CD4-positive, alpha-beta T cell (primary cell): ENCODE measurements at places on chromosomes 2 and 18. TPM values are rescaled to one million over a fixed set of nuclear protein-coding genes. Genes with fewer than 3 reads are reported as not detected.

DNA sequence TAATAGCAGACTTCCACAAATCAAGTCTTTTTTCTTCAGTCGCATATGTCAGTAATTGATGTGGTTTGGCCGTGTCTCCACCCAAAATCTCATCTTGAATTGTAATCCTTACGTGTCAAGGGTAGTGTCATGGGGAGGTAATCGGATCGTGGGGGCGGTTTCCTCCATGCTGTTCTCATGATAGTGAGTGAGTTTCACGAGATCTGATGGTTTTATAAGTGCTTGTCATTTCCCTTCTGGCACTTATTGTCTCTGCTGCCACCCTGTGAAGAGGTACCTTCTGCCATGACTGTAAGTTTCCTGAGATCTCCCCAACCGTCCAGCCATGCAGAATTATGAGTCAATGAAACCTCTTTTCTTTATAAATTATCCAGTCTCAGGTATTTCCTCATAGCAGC, 478.8 kb downstream of the PTPRM start:
- DNase-seq, result no peak

Gene POTEC
- total RNA-seq, result not detected

Gene KCNG2
- total RNA-seq, result not detected

DNA sequence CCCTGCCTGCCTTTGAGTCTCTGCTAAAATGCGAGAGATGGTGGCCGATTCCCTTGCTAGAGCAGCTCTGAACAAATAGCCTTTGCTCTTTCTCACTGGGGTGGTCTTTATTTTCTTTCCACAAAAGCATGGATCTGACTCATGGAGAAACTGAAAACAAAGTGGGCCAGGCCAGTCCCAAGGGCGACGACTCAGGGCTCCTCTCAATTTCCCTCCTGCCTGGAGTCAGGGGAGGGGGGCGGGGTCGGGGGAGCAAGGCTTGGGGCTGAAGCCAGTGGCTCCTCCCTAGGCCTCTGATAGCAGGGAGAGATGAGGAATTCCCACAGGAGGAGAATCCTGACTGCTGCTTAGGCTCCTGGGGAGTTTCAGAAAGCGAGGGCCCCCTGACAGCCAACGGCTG, 17.1 kb upstream of the IL1R2 start:
- no peak for DNase-seq

DNA sequence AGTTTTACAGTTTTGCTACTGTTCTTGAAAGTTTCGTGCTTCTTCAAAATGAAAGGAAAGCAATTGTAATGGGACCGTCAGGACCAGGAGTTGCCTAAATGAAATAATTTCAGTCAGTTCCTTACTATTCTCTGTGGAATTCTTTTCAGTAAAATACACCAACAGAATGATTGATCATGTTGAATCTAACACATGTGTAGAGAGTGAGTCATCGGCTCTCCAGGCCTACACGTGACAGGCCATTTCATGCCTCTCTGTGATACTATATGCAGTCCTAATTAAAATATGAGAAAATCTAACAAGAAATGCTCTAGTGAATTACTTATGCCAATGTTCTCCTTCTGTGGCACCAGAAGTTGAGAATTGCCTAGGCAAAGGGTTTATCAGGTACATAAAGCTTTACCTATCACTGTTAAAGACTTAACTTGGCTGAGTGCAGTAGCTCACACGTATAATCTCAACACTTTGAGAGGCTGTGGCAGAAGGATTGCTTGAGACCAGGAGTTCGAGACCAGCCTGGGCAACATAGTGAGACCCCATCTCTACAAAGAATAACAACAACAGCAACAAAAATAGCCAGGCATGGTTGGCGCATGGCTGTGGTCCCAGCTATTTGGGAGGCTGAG, 199.4 kb downstream of the LRRTM1 start:
- DNase-seq, result no peak

- DNase-seq, result no peak
Measured at GRCh38 chr2:70793450-70793849, 3.0 kb upstream of the FIGLA start.

Gene ANKAR
- 8.0 TPM for total RNA-seq

- no peak for DNase-seq
Measured at GRCh38 chr2:677959-678550, 849 bp upstream of the TMEM18 start.

- DNase-seq, result no peak
Measured at GRCh38 chr18:7857562-7857961, 290.4 kb downstream of the PTPRM start.

DNA sequence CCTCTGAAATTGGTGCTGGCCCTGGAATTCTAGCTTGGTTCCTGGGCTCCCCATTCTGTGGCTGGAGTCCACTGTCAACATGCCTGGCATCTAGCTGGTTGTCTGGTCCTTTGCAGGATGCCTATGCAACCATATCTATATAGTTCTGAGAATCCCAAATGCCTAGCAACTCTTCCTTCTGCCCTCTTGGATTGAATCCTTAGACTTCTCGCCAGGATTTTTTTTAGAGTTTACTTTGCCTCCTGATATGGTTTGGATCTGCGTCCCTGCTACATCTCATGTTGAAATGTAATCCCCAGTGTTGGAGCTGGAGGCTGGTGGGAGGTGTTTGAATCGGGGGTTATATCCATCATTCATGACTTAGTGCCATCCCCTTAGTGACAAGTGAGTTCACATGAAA, 65.0 kb upstream of the LYPD1 start:
- DNase-seq, result no peak

DNA sequence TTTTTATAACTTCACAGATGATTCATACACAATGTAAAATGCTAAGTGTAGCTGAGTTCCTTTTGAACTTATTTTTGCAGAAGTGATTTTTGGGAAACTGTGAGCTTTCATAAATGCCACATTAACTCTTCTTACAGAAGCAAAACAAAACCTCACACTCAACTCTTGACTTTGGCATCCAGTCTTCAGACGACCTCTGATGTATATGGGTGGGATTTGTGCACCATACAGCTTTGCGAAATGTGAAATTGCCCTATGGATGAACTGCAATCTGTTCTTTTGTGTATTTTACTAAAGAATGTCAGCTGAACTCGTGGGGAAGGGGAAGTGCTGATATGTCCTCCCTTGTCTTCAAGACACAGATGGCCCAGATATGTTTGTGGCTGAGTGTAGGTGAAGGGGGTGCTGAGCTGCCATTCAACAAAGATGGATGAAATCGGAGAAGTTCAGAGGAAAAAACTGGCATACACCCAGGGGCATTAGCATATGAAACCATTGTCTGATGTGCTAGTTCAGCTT, 218.3 kb downstream of the PTGR3 start:
- DNase-seq, result peak; percentile 17

DNA sequence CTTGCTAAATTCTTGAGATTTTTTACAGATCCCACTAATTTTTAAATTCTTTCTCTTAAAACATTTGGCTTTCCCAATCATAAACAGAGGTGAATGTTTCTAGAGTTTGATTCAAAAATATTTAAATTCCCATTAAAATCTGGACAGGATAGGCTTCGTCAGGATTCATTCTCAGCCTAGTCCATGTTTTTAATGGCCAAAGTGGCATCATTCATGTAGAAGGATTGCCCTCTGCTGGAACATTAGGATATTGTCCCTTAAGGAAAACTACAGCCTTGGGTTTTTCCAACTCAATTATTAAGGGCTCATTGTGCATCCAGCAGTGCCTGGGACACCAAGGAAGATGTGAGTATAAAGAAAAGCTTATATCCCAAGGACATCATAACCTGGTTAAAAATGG, 71.7 kb downstream of the TPGS2 start:
- DNase-seq, result no peak

GRCh38 chr18:23867006-23867405, 147.5 kb upstream of the TTC39C start:
- no peak for DNase-seq

GRCh38 chr2:46519265-46519664, 39.9 kb downstream of the TMEM247 start:
- DNase-seq, result no peak

DNA sequence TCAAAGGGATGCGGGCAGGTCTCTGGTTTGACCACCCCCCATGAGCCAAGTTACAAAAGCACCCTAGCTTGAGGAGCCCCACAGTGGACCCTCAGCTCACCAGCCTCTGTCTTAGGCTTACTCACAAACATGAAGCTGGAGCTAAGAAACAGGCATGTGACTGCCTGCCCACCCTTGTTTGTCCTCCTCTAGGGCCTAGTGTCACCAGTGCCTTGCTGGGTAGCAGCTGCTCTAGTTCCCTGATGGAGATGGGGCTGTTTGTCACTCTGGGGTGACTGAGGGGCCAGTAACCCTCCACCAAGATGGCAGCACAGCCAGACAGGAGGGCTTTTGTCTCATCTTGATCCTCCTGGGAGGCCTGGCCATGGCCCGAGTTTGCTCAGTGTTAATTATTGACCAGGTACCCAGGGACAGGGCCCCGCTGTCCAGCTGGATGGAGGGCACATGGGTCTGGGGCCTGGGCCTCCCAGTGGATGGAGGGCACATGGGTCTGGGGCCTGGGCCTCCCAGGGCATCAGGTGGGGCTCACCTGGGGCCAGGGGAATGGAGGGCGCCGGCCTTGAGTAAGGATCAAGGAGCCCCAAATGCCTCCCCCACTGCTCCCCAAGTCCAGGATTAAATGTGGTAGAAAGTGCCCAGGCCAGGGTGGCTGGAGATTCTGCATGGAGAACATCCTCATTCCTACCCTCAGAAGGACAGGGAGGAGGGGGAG, 185.9 kb upstream of the HAAO start:
- DNase-seq, result no peak

Gene ASPRV1
- total RNA-seq, result 0.81 TPM

- no peak for DNase-seq
Measured at GRCh38 chr18:74734013-74734444, 136.4 kb downstream of the ZNF407 start.

DNA sequence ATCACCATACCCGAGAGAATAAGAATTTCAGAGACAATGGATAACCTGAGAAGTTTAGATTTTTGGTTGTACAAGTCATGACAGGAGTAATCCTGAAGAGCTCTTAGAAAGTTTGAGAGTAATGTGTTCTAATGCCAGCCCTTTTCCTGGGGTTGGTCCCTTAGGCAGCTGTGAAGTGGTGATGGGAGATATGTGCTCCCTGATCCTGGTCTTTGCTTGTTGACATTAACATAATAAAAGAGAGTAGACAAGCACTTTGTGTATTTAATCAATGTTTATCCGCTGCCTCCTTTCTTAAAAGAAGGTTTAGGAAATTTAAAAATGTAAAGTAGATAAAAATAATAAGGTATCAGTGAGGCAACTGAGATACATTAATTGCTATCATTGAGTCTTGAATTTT, 13.8 kb upstream of the DSC3 start:
- no peak for DNase-seq

Gene DAW1
- total RNA-seq, result not detected

DNA sequence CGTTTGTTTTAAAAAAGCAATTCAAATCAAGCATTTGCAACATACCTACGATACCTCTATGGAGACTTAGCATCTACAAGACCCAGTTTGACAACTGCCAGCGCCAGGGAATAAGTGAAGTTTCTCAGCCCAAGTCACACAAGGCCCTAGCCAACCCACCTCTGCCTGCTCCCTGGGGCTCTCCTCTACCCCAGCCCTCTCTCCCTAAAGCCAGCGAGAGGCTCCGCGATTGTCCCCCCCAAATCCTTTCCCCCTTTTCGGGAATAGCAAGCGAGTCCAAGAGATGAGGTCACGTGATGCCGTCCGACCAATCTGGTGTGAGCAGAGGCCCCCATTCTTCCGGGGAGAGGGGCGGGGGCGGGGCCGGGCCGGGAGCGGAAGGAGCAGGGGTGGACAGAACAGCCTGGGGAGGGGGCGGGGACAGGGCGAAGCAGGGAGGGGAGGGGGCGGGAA, 102.2 kb upstream of the RAB6C start:
- peak; percentile 91 for DNase-seq

DNA sequence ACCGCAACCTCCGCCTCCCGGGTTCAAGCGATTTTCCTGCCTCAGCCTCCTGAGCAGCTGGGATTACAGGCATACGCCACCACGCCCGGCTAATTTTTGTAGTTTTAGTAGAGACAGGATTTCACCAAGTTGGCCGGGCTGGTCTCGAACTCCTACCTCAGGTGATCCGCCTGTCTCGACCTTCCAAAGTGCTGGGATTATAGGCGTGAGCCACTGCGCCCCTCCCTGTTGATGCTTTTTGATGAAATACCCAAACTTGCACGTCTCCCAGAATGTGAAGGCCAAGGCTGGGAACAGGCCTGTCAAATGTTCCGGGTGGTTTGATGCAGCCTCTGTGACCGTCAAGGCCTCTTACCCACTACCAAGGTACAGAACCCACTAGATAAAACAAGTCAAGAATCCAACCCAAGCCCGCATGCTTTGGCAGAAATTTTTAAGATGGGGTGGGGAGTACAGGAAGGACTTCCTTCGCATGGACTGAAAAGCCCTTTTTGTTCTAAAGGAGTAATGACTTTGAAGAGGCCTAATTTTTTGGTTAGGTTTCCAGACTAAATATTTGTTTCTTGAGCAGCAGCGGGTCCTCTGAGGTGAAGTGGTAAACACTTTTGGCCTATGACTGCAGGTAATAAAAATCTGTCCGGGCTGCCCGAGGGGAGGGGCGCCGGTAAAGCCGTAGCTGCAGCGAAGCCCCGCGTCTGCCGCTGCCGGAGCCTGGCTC, 3.7 kb upstream of the EVX2 start:
- no peak for DNase-seq

DNA sequence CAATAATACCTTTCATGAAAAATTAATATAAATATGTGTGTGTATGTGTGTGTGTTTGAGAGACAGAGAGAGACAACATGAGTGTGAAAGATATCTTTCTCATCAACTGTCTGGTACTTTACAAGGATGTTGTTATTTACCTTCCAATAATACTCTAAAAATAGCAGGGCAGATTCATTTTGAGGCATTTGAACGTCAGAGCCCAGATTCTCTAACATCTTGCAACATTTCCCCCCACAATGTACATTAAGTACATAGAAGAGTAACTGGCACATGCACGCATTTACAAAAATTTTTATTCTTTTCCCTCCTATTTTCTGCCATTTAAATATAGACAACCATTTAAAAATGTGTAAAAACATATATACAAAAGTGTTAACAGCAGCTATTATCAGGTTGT, 100.9 kb downstream of the PID1 start:
- no peak for DNase-seq

DNA sequence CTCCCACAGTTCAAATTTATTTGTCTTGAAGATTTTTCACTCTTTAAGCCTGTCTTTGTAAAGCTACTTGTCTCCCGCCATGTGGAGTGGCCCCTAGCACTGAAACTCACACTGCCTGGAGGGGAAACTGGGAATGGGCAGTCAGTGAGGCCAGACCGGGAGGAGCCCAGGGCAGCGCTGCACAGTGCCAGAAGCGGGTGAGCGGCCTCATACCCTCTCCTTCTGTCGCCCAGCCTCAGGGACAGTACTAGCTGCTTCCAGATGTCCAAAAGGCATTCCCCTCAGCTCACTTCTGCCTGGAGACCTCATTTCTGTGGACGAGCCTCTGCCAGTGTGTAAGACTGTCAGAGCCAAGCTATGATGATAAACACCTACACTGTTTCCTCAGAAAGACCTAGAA, 79.9 kb downstream of the SEPTIN10 start:
- DNase-seq, result no peak

Gene GRP
- total RNA-seq, result not detected

DNA sequence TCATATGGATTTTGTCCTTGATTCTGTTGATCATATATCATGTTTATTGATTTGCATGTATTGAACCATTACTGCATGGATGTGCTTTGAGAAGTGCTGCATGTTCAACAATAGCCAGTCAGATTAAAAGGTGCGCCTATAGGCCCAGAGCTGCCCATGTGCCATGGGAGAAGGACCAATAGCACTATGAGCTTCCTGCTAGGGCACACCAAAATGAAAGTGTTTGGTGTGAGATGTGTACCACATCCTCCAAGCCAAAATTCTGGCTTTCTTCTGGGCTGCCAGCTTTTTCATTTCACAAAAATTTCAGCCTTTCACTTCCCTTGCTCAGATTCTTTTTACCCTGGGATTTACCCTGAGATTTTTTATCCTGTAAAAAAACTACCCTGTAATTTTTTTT, 34.8 kb upstream of the MMADHC start:
- DNase-seq, result no peak
